ENCODE measurements at places on chromosomes 16 and 17. TPM values are rescaled to one million over a fixed set of nuclear protein-coding genes. Genes with fewer than 3 reads are reported as not detected.
A peak's percentile ranks its signal among the peaks of the same experiment; 100 is the strongest.

MT1H gene
- total RNA-seq: not detected

ACADVL gene
- 387 TPM for total RNA-seq

PRAC2 gene
- total RNA-seq: not detected

ATP2A1 gene
- 1.7 TPM for total RNA-seq

ARHGAP23 gene
- 23.2 TPM for total RNA-seq

NGFR gene
- 0.26 TPM for total RNA-seq

TRIM47 gene
- 25.7 TPM for total RNA-seq

TPSG1 gene
- not detected for total RNA-seq

GRCh38 chr17:31789707-31790505 lies 69.1 kb downstream of the COPRS start:
- H3K4me3 ChIP-seq: no peak overlapping the region
- H3K27me3 ChIP-seq: no peaks in the 10 kb centered on the region
- peaks cover 19% of the 10 kb centered on the region for H3K4me1 ChIP-seq
- no peak for DNase-seq

DNA sequence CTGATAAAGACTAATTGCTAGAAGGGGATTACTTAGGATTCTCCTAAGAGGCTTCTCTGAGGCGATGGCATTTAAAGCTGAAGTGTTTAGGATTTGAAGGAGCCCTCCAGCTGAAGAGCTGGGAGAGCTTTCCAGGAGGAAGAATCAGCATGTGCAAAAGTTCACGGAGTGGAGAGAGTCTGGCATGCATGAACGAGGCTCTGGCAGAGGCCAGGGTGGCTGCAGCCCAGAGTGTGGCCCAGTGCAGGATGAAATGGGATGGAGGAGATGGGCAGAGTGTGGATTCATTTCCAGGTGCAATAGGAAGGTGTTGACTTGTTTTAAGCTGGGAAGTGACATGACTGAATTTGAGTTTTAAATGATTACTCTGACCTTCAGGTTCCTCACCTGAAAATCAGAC lies 249.0 kb upstream of the CCL2 start:
- no peak for DNase-seq
- H3K27me3 ChIP-seq: no peaks in the 10 kb centered on the region
- no peak overlapping the region for H3K27ac ChIP-seq
- H3K36me3 ChIP-seq: no peaks in the 10 kb centered on the region
- H3K4me3 ChIP-seq: no peak overlapping the region

DNA sequence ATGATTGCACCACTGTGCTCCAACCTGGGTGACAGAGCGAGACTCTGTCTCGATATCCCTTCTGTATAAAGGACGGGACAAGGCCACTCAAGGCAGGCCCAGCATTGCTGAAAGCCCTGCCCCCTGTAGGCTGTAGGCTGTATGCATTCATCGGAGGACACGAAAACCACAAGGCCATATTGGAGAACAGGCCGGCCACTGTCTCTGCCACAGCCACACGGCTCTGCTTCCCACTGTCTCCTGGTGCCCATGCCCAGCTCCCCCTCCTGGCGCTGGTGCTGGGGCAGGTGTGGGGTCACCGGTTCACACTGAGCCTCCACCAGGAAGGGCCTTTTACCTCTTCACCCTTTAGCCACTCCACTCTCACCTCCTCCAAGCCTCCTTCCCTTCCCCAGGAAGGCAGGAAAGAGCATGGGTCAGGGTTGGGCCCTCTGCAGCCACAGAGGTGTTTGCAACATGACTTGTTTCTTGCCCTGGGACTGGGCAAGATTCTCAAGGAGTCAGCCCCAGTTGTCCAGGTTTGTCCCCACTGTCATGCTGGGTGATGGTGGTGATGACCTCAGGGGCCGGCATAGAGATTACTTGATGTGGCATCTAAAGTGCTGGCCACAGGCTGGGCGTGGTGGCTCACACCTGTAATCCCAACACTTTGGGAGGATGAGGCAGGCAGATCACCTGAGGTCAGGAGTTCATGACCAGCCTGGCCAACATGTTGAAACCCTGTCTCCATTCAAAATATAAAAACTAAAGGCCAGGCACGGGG lies 5.3 kb upstream of the NTN3 start:
- no peaks in the 10 kb centered on the region for H3K27me3 ChIP-seq
- no peak for DNase-seq
- H3K4me3 ChIP-seq: no peak overlapping the region
- no peak overlapping the region for H3K27ac ChIP-seq
- no peaks in the 10 kb centered on the region for H3K4me1 ChIP-seq

DNA sequence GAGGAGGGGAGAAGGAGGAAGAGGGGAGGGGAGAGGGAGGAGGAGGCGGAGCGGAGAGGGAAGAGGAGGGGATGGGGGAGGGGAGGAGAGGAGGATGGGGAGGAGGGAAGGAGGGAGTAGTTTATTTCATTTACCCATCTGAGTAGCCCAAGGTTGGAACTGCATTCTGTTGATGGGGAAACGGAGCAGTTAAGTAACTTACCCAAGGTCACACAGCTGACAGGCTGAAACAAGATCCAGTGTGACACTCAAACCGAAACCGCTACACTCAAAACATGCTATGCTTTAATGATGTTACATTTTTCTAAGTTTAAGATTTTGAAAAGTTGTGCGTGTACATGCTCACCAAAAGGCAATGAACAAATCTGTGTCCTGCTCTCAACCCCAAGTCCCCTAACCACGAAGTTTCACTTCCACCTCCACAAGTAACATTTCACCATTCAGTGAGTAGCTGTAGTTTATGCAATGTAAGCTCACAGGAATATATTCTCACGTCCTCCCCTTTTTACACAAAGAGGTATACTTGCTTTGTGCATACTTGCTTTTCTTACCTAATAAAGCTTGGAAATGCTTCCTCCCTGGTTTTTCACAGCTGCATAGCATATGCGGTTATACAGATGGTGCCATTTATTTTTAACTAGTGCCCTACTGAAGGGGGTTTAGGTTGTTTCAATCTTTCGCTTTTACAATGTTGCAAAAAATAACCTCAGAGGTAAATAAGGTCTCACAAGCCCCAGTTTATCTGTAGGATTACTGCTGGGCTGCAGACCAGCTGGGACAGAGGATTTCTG lies 275.3 kb downstream of the PARN start:
- no peaks in the 10 kb centered on the region for H3K27me3 ChIP-seq
- H3K4me1 ChIP-seq: peaks cover 21% of the 10 kb centered on the region

DNA sequence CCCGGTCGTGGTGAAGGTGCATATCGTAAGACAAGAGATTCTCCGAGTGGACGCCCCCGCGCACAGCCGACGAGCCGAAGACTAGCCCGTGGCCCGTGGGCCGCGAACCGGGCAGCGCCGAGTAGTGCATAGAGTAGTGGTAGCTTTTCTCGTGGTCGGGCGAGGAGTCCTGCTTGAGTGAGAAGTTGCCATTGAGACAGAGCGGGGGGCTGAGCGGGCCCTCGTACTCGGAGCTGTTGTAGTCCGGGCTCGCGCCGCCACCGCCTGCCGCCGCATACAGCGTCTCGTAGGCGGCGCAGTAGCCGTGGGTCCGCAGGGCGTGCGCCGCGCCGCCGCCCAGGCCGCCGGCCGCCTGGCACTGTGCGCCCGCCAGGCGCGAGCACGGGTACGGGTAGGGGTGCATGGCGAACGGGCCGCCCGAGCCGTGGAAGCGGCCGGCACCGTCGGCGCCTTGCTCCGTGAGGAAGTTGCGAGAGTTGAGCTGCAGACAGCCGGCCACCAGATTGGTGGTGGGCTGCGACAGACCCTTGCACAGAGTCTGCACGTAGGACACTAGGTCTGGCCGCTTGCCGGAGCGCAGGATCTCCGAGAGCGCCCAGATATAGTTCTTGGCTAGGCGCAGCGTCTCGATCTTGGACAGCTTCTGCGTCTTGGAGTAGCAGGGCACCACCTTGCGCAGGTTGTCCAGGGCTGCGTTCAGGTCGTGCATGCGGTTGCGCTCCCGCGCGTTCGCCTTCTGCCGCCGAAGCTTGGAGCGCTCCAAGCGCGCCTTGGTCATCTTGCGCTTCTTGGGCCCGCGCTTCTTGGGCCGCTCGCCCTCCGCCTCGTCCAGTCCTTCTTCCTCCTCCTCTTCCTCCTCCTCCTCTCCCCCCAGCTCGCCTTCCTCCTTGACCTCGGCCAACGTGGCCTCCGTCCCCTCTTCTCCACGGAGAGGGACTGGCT lies 2.0 kb downstream of the NEUROD2 start:
- peaks cover 6% of the 10 kb centered on the region for H3K4me1 ChIP-seq
- DNase-seq: no peak
- H3K27me3 ChIP-seq: peaks cover 79% of the 10 kb centered on the region
- no peak overlapping the region for H3K27ac ChIP-seq
- H3K4me3 ChIP-seq: no peak overlapping the region

DNA sequence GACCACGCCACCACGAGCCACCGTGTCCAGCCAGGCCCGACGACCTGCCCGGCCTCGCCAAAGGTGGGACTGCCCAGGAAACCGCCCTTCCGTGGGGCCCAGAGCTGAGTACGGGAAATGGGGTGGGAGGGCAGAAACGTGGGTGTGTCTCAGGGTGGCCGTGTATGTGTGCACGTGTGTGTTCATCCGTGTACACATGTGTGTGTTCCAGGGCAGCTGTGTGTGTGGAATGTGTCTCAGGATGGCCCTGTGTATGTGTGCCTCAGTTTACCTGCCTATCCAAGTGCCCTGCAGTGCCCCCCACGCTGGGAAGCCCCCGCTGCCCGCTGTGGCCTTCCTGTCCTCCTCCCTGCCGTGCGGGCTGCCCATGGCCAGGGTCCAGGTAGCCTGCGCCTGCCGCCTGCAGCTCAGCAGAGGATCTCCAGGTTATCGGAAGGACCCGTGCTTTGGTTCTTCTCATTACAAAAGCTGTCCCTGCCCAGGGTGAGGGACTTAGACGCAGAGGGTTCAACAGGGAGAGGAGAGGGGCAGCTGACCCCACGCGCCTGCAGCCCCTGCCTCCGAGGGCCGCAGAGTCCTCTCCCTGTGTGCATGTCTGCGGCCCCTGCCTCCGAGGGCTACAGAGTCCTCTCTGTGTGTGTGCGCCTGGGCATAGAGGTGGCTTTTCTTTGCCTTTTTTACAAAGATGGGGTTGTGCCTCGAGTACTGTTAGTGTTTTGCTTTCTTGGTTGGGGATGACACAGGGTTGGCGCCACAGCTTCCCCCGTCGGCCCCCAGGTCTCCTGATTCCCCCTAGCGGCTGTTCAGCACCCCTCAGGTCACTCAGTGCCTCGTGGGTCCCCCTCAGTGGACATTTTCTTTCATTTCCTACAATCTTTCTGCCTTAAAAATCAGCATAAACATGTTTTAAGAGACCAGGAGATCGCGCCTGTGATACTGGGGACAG lies 23.6 kb downstream of the ZNF469 start:
- H3K27ac ChIP-seq: no peak overlapping the region
- peaks cover 7% of the 10 kb centered on the region for H3K4me1 ChIP-seq
- no peak for DNase-seq
- no peak overlapping the region for H3K4me3 ChIP-seq

DNA sequence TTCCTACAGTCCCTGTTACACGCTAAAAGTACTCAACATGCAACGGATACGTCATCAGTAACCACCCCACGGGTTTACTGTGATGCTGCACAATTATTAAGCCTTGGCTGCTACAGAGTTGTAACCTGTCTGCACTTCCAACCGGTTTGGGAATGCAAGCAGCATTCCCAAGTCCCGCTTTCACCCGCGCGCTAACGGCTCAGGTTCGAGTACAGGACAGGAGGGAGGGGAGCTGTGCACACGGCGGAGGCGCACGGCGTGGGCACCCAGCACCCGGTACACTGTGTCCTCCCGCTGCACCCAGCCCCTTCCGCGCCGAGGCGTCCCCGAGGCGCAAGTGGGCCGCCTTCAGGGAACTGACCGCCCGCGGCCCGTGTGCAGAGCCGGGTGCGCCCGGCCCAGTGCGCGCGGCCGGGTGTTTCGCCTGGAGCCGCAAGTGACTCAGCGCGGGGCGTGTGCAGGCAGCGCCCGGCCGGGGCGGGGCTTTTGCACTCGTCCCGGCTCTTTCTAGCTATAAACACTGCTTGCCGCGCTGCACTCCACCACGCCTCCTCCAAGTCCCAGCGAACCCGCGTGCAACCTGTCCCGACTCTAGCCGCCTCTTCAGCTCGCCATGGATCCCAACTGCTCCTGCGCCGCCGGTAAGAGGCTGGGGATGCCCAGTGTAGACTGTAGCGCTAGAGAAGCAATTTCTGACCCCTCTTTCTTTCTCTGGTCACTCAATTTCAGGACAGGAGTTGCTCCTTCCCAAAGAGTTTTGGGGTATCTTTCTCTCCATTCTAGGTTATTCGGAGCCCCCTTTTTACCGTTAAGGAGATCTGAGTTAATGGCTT lies at the start of gene MT2A:
Gene MT2A (plus strand): TSS at position 542 of the 833 bp plus-strand sequence. CDS start 72 bp downstream, at position 614.
- H3K36me3 ChIP-seq: peaks cover 7% of the 10 kb centered on the region
- peak; percentile 97 for DNase-seq
- peak within 1 kb of the TSS; percentile 93 for H3K4me3 ChIP-seq
- H3K4me1 ChIP-seq: peaks cover 50% of the 10 kb centered on the region

GRCh38 chr17:35816723-35817122 lies 7.4 kb downstream of the TAF15 start:
- no peak overlapping the region for H3K4me3 ChIP-seq
- no peaks in the 10 kb centered on the region for H3K27me3 ChIP-seq
- peaks cover 8% of the 10 kb centered on the region for H3K4me1 ChIP-seq
- DNase-seq: no peak
- peaks cover 76% of the 10 kb centered on the region for H3K36me3 ChIP-seq
- no peak overlapping the region for H3K27ac ChIP-seq

DNA sequence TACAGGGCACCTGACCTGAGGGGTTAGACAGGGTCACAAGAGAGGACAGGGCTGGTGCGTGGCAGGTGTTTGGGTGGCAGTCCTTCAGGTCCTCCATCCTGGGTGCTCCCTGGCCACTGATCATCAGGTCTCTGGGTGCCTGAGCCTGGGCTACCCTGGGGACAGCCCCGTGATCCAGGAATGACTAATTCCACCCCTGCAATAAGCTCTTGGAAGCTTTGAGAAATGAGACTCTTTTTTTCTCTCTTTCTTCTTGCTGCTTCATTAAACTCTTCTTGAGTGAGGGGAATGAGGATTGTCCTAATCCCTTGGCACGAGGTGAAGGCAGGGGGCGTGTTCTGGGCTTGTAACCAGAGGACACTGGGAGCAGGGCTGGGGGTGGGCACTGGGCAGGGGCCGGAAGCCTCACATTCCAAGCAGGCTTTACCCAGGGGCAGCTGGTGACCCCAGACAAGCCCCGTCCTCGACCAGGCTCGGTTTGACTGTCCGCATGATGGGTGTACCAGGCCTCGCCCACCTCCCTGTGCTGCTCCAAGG lies 21.4 kb upstream of the SPNS2 start:
- H3K4me3 ChIP-seq: no peak overlapping the region
- no peaks in the 10 kb centered on the region for H3K4me1 ChIP-seq
- H3K27ac ChIP-seq: no peak overlapping the region
- DNase-seq: no peak

DNA sequence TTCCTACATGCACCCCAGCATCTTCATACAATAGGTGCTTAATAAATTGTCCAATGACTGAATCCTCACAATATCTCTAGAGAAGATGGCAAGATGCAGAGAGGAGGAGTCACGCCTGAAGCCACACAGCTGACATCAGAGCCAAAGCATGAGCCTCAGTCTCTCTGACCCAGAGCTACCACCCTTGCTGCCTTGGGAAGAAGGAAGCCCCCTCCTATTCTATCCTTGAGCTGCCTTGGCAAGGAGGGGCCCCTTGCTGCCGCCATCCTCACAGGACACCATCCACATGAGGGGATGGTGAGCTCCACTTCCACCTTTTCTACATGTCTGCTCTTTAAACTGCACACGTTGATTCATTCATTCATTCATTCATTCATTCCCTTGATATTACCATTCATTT lies 37.0 kb upstream of the C16orf78 start:
- DNase-seq: no peak
- peaks cover 26% of the 10 kb centered on the region for H3K27me3 ChIP-seq
- H3K4me1 ChIP-seq: no peaks in the 10 kb centered on the region
- no peak overlapping the region for H3K4me3 ChIP-seq

All from MCF 10A (cell line).